ENCODE measurements at places on chromosomes 7 and 10.
A peak's percentile ranks its signal among the peaks of the same experiment; 100 is the strongest.

- DNase-seq, result no peak
Measured at GRCh38 chr7:112453505-112454171, 3.4 kb downstream of the IFRD1 start.

DNA sequence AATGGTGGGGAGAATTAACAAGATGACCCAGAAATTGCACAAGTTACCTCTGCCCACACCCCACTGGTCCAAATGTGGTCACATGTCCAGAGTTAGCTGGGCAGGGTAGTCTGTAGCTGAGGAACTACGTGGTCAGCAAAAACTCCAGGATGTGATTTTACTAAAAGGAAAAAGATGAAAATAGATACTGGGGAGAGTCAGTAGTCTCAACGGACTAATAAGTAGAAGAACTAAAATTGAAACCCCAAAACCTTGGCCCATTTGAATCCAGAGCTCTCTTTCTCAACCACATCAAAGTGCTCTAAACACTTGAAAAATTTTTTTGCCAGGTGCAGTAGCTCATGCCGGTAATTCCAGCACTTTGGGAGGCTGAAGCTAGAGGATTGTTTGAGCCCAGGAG is 146.3 kb downstream of the SKIDA1 start:
- DNase-seq, result no peak

- no peak for DNase-seq
Measured at GRCh38 chr7:11699666-11700065, 132.3 kb downstream of the THSD7A start.

- no peak for DNase-seq
Measured at GRCh38 chr10:44988957-44989585, 10.5 kb upstream of the DEPP1 start.

DNA sequence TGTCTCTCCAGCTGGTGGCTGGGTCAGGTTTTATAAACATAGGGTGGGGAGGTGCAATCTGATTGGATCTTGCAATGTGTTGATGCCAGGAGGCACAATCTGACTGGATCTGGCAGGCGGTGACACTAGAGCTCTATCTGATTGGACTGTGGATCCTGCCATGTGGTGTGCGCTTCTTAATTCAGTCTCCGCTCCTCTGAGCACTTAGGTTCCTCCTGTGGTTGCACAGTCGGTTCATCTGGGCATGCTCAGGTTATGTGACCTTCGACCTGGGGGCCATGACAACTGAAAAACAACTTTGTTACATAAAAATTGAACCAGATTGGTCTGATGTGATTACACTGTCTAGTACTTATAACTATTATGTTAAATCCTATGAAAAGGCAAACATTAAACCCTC is 127.1 kb upstream of the SVIL start:
- DNase-seq, result no peak

- DNase-seq, result no peak
Measured at GRCh38 chr10:20115894-20116293, 299.7 kb downstream of the PLXDC2 start.

DNA sequence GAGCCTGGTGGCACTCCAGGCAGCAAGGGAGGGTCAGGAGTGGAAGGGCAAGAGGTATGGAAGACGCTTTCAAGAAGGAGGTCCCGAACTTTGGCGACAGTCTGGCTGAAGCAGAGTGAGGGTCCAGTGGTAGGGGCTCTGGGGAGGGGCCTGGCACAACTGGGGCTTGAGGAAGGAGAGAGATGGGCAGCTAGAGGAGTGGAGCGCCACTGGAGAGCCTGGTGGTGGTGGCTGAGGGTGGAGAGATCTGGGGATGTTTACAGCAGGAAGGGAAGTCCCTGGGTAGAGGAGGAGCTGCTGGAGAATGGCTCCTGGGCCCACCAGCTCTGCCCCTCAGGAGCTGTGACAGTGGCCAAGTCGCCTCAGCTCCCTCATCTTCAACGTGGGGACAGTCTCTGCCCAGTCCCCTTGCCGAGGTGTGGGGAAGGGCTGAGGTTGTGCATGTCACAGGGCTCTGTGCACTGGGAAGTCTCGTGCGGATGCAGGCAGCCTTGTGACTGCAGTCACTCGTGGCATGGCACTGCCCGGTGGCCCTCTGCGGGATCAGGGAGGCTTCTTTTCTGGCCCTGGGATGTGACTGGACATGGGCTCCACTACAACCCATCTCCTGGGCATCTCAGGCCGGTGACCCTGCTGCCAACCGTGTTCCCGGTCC is 18.5 kb downstream of the UBTD1 start:
- DNase-seq, result no peak

GRCh38 chr7:3464900-3465622 is 164.0 kb downstream of the SDK1 start:
- DNase-seq, result no peak

DNA sequence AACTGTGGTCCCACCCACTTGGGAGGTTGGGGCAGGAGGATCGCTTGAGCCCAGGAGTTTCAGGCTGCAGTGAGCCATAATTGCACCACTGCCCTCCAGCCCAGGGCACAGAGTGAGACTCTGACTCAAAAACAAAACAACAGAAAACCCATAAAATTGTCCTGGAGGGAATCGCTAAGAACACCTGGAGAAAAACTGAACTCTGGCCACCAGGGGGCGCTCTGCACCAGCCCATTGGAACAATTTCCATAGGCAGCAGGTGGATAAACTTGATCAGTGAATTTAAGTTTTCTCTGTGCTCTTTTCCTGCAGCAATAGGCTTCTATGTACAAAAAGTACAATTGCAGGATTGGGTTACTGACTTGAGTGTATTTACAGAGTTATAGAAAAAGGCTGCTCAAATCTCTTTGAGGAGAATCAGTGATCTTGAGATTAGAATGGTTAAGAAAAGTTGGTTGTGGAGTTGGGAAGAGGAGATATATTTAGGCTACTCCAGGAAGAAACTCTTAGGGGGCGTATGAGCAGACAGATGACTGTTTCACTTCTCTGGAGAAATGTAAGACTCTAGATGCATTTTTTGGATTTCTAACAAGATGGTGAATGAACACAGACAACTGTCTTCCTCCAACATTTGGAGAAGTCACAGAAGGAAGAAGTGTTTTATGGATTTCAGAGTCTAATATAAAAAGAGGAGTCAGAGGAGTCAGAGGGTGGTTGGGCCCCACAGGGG is 274.9 kb upstream of the GALNT17 start:
- DNase-seq, result peak; percentile 22

DNA sequence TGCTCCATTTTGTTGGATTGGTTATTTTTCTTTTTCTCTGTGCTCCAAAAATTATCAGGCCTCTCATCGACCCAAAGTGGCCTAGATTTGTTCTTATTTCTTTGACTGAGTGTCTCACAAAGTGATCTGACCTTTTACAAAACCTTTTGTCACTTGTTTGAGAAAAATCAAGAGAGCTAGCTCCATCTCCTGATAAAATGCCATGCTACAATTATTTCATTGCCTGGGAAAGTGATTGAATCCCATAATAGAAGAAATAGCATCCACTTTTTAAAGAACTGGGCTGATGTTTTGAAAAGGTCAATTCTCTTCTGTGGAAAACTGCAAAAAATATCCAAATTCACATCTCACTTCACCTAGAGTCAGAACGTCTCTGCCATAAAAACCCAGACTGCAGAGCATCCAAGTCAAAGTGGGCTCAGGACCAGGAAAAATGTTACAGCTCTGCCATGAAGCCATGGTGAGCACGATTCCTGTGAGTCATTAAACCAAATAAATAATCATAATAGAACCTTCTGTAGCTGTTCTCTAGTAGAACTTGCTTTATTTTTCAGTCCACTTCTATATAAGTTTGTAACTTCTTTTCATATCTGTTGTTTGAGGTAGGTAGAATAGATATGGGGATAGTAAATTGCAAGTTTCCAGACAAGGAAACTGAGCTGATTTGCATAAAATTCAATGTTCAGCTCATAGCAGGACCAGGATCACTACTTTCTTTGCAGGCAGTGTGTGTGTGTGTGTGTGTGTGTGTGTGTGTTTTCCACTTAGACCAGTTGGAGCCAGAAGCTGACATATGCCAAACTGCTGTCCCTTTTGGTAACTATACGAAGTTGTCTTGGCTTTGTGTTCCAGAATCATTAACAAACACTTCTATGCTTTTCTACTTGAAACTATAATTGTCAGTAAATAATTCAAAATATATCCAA is 632.5 kb upstream of the ANKRD30A start:
- DNase-seq, result no peak

Measured in GM12864 (cell line).